ENCODE measurements at places on chromosomes 2 and 18. TPM values are rescaled to one million over a fixed set of nuclear protein-coding genes. Genes with fewer than 3 reads are reported as not detected.

- no peak for DNase-seq
Measured at GRCh38 chr18:22332590-22332989, 85.1 kb downstream of the CTAGE1 start.

Gene PLGLB1
- 5.6 TPM for total RNA-seq

Gene EVA1A
- 1.3 TPM for total RNA-seq

- no peak for DNase-seq
Measured at GRCh38 chr2:205883965-205884364, 201.7 kb downstream of the NRP2 start.

GRCh38 chr2:157760949-157761348 lies 115.2 kb downstream of the ACVR1 start:
- DNase-seq: no peak

DNA sequence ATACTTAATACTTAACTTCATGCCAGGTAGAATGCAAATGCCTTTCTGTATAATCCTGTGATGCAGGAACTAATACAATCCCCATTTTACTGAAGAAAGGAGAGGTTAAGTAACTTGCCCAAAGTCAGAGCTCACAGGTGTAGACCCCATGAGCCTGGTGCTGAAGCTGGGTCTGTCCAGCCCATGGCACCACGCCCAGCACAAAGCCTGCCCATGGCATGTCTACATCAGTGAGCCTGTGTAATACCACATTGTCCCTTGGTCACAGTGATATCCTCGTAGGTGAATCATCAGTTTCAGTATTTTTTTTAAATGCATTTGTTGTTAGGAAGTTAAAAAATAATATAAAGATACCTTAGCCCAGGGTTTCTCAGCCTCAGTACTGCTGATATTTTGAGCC lies 69.9 kb upstream of the MCFD2 start:
- DNase-seq: no peak

GRCh38 chr18:44473394-44474066 lies 207.2 kb upstream of the SETBP1 start:
- DNase-seq: no peak

Gene IL1R1
- total RNA-seq: 17.8 TPM

GRCh38 chr2:81528852-81529480 lies 1224.4 kb upstream of the LRRTM1 start:
- DNase-seq: no peak

GRCh38 chr18:21858544-21858943 lies 118.0 kb downstream of the MIB1 start:
- DNase-seq: no peak

DNA sequence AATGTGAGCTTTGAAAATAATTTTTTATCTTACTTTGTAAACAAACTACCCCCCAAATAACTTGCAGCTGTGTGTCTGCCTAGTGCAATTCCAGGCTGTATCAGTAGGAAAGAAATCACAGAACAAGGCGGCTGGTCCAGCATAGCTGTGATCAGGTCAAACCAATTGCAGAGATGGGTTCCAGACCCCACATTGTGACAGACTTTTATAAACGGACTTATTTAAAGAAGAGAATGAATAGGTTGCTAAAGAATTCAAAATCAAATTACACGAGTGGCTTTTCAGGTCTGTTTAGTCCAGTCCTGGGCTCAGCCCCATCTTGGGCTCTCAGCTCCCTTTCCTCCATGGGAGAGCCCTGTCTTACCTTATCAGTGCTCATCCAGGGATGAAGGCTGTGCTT lies 11.1 kb downstream of the BMP10 start:
- DNase-seq: no peak

DNA sequence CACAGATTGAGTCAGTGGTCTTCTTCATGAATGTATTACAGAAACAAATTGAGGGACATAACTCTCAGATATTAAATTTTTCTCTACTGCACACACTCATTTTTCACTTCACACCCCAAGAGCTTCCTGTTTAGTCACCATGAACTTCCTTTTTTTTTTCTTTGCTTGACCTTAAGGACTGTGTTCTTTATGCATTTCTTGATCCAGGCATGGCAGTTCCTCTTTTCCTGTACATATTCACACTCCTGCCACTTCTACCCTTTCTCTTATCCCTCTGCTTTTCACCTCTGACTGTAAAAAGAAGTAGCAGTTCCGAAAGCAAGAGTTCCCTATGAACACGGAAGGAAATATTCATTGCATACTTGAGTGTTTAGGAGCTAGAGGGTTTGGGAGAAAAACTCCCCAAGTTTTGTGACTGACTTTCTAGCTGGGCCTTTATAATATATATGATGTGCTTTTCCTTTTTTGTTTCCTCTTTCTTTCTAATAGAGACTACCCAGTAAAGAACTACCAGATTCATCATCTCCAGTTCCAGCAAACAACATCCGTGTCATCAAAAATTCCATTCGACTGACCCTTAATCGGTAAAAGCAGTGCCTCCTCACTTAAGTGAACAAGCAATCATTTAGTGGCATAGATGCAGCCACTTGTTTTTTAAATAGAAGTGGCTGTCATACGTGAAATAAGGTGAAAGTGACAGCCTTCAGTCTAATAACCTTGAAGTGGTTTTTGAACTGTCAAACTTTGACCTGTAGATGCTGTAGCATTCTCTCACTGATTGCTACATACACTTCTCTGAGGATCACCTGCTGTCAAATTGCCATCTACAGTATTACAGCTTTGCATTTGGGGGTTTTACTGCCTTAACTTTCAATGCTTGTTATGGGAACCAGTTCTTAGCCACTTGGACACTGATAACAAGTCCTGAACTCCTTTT lies 40.8 kb downstream of the PAPOLG start:
- no peak for DNase-seq

Gene KANSL1L
- total RNA-seq: 6.8 TPM

Gene LCLAT1
- 22.2 TPM for total RNA-seq

Gene IL1R2
- 17.9 TPM for total RNA-seq

GRCh38 chr2:65660340-65660739 lies 227.9 kb upstream of the SPRED2 start:
- no peak for DNase-seq

Gene NEB
- 0.54 TPM for total RNA-seq

Gene SERPINB11
- total RNA-seq: not detected

Gene TAF4B
- total RNA-seq: 3.4 TPM

DNA sequence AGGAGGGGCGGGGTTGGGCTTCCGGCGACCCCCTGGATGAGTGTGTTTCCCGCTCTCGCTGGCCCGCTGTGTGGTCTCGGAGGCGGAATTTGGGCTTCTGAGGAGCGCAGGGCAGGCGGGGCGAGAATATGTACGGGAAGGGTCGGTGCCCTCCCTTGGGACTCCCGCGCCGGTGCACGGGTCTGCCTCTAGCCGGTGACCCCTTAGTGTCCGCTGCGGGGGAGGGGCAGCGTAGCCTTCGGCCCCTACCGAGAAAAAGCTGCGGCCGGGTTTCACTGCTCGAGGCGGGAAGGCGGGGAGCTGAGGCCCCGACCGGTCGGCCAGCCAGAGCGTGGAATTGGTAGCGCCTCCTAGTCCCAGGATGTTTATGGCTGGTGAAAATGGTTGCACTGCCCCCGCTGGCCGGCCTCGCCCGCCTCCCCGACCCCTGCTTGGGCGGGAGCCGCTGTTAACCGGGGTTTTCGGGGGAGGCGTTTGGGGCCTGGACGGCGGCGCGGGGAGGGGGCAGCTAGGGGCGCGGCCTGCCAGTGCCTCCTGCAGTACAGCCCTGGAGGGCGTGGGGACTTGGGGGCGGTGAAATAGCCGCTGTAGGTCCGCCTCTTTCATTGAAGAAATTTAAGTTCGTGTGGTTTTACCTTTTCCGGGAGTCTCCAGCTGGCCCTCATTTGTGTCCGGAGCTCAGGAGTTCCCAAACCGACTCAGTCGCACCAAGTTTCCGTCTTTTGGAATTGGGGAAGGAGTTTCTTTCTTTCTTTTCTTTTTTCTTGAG lies at the start of gene UGP2:
Gene UGP2, plus strand, starts transcription at position 643 of the 769 bp plus-strand sequence. CDS start 290 bp downstream, outside the sequence.
- DNase-seq: peak; percentile 94

Gene MARCHF4
- total RNA-seq: 0.22 TPM

DNA sequence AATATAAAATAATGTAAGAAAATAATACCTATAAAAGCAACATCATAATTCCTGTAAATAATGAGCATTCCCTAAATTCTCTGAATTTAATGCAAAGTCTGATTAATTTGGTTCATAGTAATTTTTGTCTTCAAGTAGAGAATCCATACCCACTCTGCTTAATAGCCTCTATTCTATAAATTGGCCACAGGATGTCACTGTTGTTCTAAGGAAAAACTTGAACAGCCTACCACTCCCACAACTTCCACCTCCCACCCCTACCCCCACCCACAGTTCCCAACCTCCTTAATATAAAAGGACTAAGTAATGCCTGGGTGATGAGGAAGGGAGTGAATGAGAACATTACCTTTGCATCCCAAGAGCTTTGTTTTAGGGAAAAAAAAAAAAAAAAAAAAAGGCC lies 27.2 kb upstream of the BBS5 start:
- no peak for DNase-seq

DNA sequence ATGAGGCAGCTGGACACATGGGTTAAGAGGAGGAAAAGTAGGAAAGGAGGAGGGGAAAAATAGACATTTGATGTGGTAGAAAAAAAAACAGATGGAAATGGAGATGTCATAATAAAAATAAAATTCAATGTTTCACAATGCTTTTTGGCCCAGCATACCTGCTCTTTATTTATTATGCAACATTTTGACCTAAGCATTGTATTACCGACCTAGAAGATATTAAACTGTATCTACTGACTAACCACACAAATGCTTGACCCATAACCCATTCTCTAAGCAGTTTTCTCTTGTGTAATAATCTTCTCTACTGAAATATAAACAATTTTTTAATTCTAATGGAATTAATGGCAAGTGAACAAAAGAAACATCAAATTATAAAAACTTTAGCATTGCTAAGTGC lies 362.3 kb downstream of the FBXO15 start:
- DNase-seq: no peak

GRCh38 chr18:68662754-68663153 lies 52.2 kb downstream of the TMX3 start:
- no peak for DNase-seq

Gene REG1B
- 395 TPM for total RNA-seq

Gene C2orf74
- 12.6 TPM for total RNA-seq

Gene RAPGEF4
- total RNA-seq: 2.2 TPM

Gene FBXO48
- total RNA-seq: 1.9 TPM

Gene POTEJ
- not detected for total RNA-seq

Gene IL1F10
- total RNA-seq: not detected

Gene PTPRN
- 0.72 TPM for total RNA-seq

GRCh38 chr2:229463841-229464346 lies 192.8 kb upstream of the PID1 start:
- no peak for DNase-seq

- no peak for DNase-seq
Measured at GRCh38 chr2:24730481-24730880, 62.7 kb downstream of the PTRHD1 start.

Gene LYG1
- total RNA-seq: 1.6 TPM

Gene CHN1
- total RNA-seq: 15.2 TPM

DNA sequence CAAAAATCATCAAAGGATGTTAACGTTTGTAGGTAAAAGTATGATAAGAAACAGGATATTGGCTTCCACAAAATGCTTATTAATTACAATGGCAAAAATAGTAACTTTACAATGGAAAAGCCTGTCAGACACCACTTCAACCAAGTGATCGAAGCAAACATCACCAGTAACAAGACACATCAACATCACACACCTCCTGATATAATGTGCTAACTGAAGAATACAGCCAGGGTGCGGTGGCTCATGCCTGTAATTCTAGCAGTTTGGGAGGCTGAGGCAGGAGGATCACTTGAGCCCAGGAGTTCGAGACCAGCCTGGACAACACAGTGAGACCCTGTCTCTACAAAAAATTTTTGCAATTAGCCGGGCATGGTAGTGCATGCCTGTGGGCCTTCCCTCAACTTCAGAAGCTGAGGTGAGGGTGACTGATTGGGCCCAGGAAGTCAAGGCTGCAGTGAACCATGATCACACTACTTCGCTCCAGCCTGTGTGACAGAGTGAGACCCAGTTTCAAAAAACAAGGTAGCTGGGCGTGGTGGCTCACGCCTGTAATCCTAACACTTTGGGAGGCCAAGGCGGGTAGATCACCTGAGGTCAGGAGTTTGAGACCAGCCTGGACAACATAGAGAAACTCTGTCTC lies 15.0 kb downstream of the MGAT4A start:
- DNase-seq: no peak

Data from mucosa of descending colon (tissue), 3 donors.